PC-3 (cell line): ENCODE measurements at places on chromosomes 6 and 20.

GRCh38 chr6:31091680-31092079, 20.7 kb downstream of the C6orf15 start:
- DNase-seq: no peak

GRCh38 chr6:21305893-21306332, 287.6 kb upstream of the SOX4 start:
- DNase-seq: peak; percentile 38

DNA sequence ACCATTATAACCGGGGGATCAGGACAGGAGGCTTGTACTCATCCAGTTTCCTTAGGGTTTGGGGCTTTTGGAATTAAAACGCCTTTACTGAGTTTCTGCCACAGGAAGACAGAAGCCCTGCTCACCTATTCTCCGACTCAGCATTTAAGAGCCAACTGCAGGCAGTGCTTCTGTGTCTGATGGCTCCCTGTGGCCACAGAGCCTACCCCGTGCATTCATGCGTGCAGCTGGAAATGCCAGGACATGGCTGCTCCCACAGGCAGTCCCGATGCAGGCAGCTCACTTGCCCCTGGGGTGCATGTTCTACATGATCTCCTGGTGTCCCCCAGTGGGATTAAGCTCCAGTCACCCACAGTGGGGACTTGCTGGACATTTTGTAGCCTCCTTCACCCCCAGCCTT, 22.2 kb downstream of the ZNF831 start:
- no peak for DNase-seq

DNA sequence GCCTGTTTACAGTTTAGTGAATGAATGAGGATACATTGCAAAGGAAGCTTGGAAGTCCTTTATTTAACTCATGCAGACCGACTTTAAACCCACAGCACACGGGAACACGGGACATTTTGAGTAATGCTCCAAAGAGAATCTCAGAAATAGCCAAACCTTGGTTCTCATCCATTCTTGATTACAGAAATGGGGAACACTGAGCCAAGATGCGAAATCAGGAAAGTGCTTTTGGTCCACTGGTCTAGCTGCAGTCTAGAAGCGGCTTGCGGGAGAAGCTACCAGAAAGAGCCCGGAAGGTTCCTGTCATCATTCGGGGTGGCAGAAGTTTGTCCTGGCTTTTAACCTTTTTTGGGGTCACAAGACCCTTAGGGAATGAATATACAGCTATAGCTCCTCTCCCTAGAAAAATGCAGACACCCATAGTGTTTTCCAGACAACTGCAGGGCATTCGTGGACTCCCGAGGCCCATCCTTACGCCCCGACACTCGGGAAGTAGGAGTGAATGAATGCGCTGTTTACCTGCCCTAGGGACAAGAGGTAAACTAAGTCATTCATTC, 475 bp upstream of the TMEM181 start:
- DNase-seq: no peak

GRCh38 chr6:131910956-131911355, 40.2 kb downstream of the CCN2 start:
- no peak for DNase-seq

- DNase-seq: peak; percentile 7
Measured at GRCh38 chr20:38581013-38581412, at the start of gene ADIG. TSS of gene ADIG (plus strand) at chr20:38581197. CDS start at chr20:38581251, 54 bp downstream.
